Hematopoietic multipotent progenitor cell treated with erythropoietin and hydrocortisone succinate and interleukin-3 and kit ligand, for 17 days (in vitro differentiated cells): ENCODE measurements at places on chromosomes 4 and X.
A peak's percentile ranks its signal among the peaks of the same experiment; 100 is the strongest.

- no peak for DNase-seq
Measured at GRCh38 chr4:171817026-171817425, 3.8 kb downstream of the GALNTL6 start.

GRCh38 chrX:121457096-121457495 lies 409.7 kb downstream of the GLUD2 start:
- no peak for DNase-seq

GRCh38 chr4:53055274-53055673 lies 193.2 kb downstream of the RASL11B start:
- DNase-seq = no peak

- no peak for DNase-seq
Measured at GRCh38 chr4:69957209-69957608, 8.3 kb downstream of the CSN2 start.

GRCh38 chr4:145213245-145213644 lies 32.9 kb upstream of the OTUD4 start:
- DNase-seq = no peak

- peak; percentile 24 for DNase-seq
Measured at GRCh38 chrX:151099001-151099400, 77.4 kb upstream of the GPR50 start.

GRCh38 chr4:10253765-10254164 lies 137.2 kb upstream of the WDR1 start:
- no peak for DNase-seq

- DNase-seq = no peak
Measured at GRCh38 chrX:10902001-10902400, 209.1 kb upstream of the HCCS start.

GRCh38 chr4:139581096-139581495 lies 25.1 kb upstream of the SETD7 start:
- no peak for DNase-seq

- DNase-seq = peak; percentile 56
Measured at GRCh38 chr4:102449751-102450352, 51.3 kb upstream of the NFKB1 start.

- no peak for DNase-seq
Measured at GRCh38 chr4:1092026-1092982, 21.1 kb downstream of the RNF212 start.

DNA sequence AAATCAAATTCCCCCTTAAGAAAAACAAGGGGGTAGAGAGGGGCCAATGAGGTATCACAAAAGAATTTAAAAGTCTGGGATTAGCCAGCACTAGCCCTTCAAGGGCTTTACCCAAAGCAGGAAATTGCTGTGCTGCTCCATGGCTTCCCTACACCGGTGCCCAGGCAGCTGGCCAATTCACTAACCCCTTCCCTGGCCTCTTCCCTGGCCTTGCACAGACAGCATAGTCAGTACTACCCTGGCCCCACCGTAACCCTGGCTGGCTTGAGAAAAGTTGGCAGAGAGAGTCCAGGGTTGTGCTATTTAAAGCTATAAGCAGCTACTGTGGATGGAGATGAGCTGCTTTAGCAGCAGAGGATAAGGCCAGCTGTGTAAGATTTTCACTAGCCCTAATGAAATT lies 43.1 kb downstream of the ADAMTS3 start:
- DNase-seq = no peak

GRCh38 chr4:141642063-141642462 lies 5.7 kb downstream of the IL15 start:
- no peak for DNase-seq

DNA sequence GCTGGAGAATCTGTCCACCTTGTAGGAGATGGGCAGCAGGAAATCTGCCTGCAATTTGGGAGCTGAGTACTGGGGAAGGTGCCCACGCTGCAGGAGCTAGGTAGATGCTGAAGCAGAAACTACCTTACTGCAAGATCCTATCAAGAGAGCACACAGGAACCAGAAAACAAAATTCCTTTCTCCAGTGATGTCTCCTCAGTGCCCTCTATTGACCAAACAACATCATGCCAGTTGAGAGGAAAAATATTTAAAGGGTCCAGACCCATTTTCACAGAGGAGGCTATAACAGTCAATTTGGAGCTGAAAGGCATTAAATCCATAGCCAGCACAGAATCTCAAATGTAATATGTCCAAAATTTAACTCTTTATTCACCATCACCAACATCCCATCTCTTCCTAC lies 406.8 kb downstream of the SLITRK2 start:
- DNase-seq = no peak

DNA sequence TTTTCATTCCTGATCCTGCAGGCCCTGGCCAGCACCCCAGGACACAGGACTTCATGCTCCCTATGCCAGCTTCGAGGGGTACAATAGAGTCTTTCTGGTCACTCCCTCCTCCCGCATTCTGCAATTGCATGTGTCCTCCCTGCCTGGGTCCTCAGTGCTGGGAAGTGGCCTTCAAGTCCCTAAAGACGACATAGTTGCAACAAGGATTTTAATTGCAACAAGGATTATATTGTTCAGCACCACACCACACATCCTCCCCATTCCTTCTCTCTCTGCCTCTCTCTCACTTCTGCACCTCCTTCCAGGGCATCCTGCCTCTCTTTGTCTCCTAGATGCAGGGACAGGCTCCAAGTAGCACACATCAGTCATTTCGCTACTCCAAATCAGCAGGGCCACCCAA lies 25.5 kb downstream of the SCD5 start:
- DNase-seq = no peak

GRCh38 chrX:32370456-32371205 lies 840.7 kb downstream of the DMD start:
- no peak for DNase-seq

GRCh38 chr4:45931154-45931553 lies 192.7 kb downstream of the GABRG1 start:
- no peak for DNase-seq

GRCh38 chr4:84563002-84563401 lies 19.9 kb upstream of the CDS1 start:
- DNase-seq = no peak

GRCh38 chr4:110627977-110628662 lies 5.2 kb upstream of the PITX2 start:
- no peak for DNase-seq

- no peak for DNase-seq
Measured at GRCh38 chrX:134948333-134949241, 42.2 kb upstream of the SMIM10 start.

GRCh38 chrX:134020910-134021309 lies 35.5 kb upstream of the GPC3 start:
- DNase-seq = no peak

- no peak for DNase-seq
Measured at GRCh38 chr4:4618847-4619246, 77.0 kb upstream of the STX18 start.

DNA sequence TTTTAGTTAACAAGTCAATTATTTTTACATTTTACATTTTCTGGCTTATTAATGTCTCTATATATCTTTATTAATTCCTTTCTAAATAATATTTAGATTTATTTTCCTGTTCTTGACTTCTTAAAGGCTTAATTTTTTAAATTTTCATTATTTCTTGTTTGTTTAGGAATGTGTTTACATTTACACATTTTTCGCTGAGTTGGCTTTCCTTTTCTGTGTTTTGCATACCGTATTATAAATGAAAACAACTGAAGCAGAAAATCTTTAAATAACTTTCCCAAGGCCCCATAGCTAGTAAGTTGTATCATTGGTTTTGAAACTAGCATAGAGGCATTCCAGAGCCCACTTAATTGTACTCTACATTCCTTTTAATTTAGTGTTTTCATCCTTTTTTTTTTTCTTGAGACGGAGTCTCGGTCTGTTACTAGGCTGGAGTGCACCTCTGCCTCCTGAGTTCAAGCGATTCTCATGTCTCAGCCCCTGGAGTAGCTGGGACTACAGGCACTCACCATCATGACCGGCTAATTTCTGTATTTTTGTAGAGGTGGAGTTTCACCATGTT lies 261.6 kb downstream of the IQCM start:
- DNase-seq = no peak

- DNase-seq = peak; percentile 12
Measured at GRCh38 chr4:146275370-146275769, 61.0 kb downstream of the REELD1 start.

- DNase-seq = no peak
Measured at GRCh38 chr4:4655011-4655410, 113.2 kb upstream of the STX18 start.

DNA sequence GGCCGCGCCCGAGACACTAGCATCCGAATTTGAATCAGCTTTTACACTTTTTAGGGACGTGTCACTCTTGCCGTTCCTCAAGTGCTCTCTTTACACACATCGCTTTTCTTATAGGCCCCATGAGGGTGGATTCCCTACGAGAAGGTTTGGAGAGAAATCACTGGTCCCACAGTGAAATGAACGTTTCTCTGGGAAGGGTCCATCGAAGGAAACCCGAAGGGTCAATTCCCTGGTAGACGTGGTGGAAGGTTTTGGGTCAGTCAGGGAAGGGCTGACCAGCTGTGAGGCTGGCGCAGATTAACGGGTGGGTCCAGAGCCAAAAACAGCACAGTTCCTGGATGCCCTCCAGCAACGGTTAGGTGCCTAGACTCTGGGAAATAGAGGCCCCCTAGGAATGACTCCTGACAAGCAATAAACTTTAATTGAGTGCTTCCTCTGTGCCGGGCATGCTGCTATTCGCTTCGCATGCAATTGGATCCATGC lies 35.9 kb downstream of the ETDC start:
- peak; percentile 10 for DNase-seq

DNA sequence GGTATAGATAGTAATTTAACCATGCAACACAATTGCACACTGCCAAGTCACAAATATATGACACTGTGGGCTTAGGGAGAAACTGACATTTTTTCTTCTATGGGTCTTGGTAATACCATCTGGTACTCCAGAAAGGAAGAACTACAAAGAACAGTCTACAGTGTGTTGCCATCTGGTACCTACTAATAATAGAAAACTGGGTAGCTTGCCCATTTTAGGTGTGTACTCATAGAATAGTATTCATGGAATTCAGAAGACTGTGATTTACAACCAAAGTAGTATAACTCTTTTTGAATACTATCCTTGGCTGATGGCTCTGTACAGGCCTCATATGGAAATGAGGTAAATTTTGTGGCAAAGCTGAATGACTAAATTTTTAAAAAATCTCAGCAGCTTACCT lies 132.6 kb upstream of the RPS6KA6 start:
- no peak for DNase-seq

GRCh38 chr4:30753316-30753715 lies 33.1 kb downstream of the PCDH7 start:
- no peak for DNase-seq

- DNase-seq = no peak
Measured at GRCh38 chr4:4752576-4753401, 106.7 kb upstream of the MSX1 start.

DNA sequence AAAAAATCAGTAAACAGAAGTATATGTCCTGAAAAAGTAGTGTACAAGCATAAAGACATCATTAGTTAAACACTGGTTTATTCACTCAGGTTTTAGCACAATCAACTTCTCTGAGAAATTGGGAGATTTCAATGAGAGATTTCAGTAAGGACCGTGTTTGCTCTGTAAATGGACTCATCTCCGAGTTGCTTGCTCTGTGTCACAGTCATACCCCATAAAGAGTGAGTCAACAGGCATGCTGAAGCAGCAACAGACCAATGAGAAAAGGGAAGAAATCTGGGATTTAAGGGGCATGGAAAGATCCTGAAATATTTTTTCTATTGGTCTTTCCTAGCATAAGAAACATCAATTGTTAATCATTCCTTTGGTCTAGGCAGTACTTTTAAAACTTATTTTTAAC lies 4.7 kb downstream of the GLUD2 start:
- DNase-seq = no peak

DNA sequence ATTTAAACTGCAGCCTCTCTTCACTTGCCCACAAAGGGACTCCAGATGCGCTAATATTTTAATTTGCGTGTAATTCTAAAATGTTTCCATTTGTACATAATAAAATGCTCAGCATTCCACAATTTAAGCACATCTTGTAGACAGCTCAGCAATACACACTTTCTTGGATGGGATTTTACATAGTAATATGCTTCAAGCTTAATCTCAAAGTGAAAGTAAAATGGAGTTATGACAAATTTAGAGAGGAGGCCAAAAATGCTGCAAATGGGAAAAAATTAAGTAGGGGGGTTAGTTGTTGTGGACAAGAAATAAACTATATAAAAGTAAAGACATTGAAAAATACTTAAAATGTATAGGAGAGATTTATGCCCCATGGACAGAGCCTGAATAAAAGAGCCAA lies 149.1 kb downstream of the FBXO8 start:
- DNase-seq = no peak

GRCh38 chr4:121421594-121421993 lies 40.8 kb upstream of the QRFPR start:
- DNase-seq = no peak

- no peak for DNase-seq
Measured at GRCh38 chr4:159706704-159707103, 603.8 kb downstream of the RAPGEF2 start.

DNA sequence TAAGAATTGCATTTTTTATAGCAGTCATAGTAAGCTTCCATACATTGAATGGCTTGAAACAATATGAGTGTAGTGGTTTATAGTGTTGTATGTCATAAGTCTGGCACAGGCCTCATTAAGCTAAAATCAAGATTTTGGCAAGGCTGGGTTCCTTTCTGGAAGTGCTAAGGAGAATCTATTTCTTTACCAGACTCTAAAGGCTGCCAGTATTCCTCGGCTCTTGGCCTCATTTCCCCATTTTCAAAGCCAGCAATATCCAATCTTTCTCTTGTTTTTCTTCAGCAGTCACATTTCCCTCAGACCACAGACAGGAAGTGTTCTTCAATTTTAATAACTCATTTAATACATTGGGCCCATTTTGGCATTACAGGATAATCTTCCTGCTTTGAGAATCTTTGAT lies 1155.5 kb upstream of the PABPC4L start:
- no peak for DNase-seq

GRCh38 chr4:151099976-151100417 lies 569 bp downstream of the RPS3A start:
- DNase-seq = no peak

- no peak for DNase-seq
Measured at GRCh38 chr4:677431-678293, 3.3 kb downstream of the MYL5 start.

GRCh38 chrX:19956306-19956705 lies 34.6 kb downstream of the BCLAF3 start:
- no peak for DNase-seq

DNA sequence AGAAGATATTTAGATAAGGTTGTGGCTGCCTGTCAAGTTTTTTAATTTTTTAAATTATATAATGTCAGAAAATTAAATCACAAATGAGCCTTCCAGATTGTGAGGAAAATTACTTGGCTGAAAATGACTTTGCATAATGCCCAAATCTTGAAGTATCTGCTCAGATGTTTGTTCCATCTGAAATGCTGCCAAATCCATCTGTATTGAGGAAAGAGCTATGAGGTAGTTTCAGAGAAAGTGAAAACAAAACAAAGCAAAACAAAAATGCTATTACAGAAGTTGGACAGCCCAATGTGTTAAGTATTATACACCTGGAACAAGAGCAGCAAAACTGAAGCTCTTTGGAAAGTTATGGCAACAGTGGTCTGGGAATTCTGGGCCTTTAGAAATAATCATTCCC lies 23.3 kb upstream of the GUCY1B1 start:
- no peak for DNase-seq

GRCh38 chr4:75036046-75036830 lies 103.3 kb downstream of the PARM1 start:
- DNase-seq = no peak

- no peak for DNase-seq
Measured at GRCh38 chrX:70922774-70923473, 8.0 kb downstream of the SLC7A3 start.
